ENCODE measurements at places on chromosomes 16 and 17.

GRCh38 chr17:7560172-7561027 is 1.3 kb upstream of the SENP3 start:
- peak; percentile 57 for DNase-seq

- no peak for DNase-seq
Observed at GRCh38 chr17:80545499-80545826, 825 bp downstream of the RPTOR start.

DNA sequence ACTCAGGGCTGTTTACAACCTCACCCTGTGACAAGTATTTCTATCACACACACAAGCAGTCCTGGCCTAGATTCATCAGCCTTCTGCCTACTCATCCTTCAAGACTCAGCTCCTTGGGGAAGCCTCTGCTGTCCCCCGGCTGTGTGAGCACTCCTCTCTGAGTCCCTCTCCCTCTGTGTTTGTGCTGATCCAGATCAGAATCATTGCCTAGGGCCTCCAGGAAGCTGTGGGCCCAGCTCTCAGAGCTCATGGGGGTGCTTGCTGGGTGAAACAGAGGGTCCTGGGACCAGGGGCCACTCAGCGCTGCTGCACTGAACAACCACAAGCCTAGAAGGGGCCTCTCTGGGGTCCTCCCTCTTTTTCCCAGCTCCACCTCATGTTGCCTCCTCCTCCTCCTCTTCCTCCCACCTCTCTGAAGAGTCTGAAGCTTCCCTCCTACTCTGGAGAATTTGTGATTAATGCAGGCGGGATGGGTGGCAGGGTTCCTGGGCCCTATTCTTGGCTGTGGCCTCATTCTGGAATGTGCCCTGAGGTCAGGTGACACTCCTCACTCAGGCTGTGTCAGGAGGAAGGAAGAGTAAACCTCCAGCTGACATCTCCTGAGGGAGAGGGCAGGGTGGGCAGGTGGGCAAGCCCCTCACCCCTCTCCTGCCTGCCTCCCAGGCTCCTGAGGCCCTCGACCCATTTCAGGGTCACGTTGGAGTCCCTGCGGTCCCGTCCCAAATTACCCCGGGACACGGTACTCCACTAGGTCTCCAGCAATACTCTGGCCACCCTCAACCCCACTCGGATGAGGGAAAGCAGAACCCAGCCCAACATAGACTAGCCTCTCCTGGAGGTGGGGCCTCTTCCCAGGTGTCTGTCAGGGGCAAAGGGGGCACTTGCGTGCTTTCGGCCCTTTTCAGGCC is 10.1 kb downstream of the WFIKKN2 start:
- no peak for DNase-seq

DNA sequence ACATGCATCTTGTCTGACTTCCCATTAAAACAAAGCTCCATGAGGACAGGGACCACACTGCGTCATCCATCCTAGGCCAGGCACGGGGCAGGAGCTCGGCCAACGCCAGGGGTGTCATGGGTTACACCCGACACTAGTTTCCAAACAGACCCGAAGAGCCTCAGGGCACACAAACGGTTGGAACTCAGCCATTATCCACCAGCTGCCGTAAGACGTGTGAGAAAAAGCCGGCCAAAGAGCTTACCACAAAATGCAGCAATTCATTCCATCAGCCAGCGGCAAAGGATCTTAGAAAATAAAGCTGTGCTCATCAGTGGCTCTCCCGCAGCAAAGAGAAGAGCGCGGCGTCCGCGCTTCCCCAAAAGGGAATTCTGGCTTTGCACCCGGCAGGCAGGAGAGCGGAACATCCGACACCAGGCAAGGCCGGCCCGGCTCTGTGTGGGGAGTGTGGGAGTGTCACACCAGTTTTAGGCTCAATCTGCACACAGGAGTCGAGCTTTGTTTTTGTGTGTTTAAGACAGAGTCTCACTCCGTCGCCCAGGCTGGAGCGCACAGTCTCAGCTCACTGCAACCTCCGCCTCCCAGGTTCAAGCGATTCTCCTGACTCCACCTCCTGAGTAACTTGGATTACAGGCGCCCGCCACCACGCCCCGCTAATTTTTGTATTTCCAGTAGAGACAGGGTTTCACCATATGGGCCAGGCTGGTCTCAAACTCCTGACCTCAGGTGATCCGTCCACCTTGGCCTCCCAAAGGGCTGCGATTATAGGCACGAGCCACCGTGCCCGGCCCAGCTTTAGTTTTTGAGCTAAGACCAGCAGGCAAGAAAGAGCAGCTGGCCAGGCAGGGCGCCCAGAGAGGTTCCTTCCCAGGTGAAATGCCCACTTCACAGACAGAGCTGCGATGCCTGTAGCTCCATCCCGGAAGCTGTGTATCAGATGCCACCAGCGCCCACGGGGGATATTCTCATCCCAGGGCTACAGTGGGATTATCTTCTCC is 1.5 kb downstream of the SLC38A8 start:
- DNase-seq: no peak

DNA sequence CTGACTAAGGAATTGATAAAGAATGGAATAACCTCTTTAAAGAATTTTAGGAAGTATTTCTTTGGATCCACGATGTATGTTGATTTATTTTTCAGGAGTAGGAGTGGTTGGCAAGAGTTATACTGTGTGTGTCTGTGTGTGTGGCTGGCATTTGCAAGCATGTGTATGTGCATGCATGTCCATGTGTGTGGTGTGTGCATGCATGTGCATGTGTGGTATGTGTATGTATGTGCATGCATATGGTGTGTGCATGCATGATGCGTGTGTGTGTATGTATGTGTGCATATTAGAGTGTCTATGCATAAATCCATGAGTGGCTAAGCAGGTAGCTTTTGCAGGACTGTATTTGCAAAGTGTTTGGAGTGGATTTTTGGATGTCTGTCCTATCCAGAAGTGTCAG is 120.8 kb downstream of the HS3ST2 start:
- DNase-seq: no peak

DNA sequence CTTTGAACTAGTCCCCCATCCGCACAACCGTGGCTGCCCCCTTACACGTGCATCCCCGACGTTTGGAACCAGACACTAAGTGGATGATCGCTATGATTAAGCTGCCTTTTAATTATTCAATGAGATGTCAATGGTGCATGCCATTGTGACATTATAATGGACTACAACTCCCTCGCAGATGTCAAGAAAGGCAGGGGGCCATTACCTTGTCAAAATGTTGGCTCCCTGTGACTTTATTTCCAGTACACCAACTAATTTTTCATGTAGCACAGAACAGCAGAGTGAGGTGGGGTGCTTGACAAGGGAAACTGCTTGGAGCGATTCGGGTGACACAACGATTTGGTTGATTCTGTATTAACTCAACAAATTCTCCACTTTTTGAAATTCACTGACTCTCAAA is 26.5 kb downstream of the ASIC2 start:
- DNase-seq: no peak

DNA sequence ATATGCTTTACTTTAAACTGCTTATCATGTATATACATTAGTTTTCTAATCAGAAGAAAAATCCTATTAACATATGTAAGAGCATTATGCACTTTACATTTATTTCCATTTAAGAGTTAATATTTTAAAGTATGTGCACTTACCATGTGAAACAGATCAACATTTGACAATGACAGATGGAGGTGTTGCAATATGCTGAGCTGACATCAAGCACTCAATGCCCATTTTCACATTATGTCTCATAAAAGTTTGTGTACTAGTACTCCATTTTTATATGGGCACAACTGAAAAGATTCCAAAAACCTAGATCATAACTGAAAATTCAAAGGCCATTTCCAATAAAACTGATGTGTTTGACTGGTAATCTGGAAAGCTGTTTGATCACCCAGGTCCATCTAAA is 420.9 kb upstream of the SOX9 start:
- no peak for DNase-seq

DNA sequence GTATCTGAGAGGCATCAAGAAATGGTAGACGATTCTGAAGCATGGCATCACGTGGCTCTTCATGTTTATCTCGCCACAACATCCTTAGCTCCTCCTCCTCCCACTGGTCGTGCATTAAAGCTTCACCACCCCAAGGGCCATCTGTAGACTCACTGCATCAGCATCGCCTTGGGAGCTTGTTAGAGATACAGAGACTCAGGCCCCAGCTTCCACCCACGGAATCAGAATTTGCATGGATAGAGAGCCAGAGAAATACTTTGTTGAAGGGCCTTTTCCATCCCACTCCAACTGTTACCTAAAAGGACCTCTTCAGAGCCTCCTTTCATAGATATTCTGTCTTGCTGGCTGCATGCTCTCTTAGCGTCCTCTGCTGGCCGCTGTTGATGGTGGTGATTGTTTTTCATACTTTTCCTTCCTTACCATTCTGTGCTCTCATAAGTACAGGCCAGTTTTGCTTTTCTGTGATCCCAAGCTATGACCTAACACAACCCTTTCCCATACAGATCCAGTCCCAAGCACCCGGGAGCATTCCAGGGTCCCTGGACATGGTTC is 1049.4 kb upstream of the EEF2KMT start:
- DNase-seq: no peak

- DNase-seq: no peak
Observed at GRCh38 chr16:69654280-69654931, 72.0 kb downstream of the NQO1 start.

DNA sequence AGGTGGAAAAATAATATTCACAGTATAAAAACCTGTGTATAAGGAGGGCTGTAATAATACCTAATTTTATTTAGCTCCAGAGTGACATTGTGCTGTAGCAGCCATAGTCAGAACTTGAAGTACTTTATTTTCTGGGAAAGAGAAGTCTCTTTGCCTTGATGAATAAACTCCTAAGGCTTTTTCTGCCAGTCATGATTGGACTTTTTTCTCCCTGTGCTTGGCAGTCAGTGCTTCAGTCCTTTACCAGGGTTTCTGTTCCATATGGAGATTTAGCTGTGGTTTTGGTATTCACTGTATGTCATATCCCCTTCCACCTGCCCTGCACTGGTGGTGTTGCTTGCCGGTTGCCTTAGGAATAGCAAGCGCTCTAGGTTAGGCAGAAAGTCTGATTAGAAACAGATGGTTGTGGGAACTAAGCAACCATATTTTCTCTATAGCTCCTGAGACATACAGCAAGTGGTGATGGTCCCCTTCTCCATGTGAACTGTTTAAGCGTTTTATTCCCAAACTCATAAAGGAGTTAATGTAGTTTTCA is 24.7 kb downstream of the DDX42 start:
- DNase-seq: no peak

- DNase-seq: no peak
Observed at GRCh38 chr16:84065536-84066132, 23.0 kb upstream of the SLC38A8 start.

DNA sequence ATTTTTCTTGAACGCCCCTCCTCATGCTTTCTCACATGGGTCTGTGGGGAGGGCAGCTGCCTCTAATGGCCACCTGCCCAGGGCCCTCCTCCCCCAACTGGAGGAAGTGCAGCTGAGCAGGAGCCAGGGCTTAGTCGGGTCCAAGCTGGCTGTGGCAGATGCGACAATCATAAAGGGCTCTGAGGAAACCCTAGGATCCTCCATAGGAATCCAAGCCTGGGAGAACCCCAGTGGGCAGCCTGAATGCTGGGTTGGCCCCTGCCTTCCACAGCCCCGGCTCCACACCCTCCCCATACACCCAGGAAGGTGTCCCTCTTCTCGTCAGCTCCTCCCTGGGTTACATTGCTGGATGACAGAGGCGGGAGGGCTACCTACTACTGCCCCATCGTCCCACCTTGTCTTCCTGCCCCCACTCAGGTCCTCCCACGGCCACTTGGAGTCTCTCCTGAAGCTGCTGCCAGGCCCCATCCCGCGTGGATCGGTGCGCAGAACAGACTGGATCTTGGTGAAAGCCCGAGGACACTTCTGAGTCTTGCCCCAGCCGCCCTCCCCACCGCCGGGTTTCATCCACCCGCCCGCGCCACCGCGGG is 15.6 kb upstream of the CBFB start:
- peak; percentile 21 for DNase-seq

DNA sequence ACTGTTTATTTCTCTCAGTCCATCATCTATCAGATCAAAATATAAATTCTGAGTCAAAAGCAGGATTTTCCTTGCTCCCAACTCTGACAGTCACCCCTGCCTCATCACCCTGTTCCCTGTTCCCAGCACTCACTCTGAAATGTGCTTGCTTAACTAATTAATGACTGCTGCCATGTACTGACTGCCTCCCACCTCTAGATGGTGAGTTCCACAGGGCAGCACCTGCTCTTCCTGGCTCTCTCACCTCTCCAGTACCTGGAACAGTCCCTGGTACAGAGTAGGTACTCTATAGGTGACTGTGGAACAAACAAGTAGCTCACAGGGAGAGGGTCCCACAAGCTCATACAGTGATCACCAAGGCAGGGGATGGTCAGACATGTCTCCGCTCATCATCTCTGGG is 114.3 kb upstream of the C16orf82 start:
- no peak for DNase-seq

GRCh38 chr17:44865231-44865660 is 17.6 kb downstream of the HIGD1B start:
- DNase-seq: peak; percentile 55

DNA sequence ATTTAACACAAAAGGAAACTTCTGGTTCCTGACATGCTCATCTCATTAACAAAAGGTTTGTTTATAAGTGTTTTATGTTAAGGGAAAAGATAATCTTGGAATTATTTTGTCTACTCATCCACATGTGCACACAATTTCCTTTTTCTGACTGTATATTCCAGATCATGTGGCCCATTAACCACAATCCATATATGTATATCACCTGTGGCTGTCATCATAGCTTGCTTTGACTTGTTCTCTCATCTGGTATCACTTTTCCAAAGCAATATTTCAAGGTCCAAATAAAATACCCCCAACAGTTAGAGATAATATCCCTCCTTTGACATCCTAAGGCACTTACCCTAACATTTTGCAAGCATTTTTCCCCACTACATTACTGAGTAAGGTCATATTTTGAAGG is 856.1 kb downstream of the CDH11 start:
- no peak for DNase-seq

- peak; percentile 37 for DNase-seq
Observed at GRCh38 chr17:60601447-60602384, 1.7 kb downstream of the PPM1D start.

- no peak for DNase-seq
Observed at GRCh38 chr17:28718333-28719020, 809 bp upstream of the RAB34 start.

DNA sequence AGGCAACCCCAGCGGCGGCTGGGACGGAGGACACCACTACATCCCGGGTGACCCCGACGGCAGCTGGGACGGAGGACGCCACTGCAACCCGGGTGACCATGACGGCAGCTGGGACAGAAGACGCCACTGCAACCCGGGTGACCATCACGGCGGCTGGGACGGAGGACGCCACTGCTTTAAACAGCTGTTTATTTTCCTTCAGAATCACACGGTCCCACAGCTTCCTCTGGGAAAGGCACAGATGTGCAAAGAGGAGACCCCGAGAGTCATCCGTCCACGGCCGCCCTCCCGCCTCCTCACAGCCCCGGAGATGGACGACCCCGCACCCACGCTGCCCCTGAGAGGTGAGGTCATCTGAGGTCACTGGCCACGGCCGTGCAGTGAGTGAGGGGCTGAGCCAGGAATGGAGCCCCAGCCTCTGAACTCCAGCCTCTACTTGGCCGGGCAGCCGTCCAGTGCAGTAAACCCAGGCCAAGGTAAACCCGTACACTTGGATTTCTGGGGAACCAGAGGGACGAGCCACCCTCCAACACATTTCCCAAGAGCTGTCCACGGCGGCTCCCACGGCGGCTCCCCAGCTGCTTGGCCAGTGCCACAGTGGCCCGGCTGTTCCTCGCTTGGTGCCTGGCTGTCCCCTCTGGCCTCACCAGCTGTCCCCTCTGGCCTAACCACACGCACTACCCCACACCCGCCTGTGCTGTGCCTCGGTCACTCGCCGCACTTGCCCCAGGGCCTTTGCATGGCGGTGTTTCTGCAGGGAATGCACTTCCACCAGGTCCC is 43.2 kb upstream of the PABPN1L start:
- no peak for DNase-seq
